Activated T-helper 1 cell treated with anti-CD3 and anti-CD28 coated beads, Interleukin-2, amount 50 U/mL, for 16 hours (primary cell): ENCODE measurements at places on chromosomes 7 and 10.

DNA sequence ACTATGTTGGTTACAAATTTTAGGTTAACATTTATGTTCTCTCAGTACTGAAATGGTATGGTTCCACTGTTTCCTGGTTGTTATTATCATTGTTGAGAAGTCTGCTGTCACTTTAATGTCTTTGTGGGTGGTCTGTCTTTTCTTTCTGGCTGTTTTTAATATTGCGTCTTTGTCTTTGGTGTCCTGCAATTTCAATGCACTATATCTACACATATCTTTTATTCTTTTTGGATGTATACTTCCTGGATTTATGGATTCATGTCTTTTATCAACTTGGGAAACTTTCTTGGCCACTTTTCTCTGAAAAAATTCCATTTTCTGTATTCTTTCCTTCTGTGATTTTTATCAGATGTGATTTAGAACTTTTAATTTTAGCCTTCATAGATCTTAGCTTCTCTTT lies 250.2 kb downstream of the BUB3 start:
- no peak for DNase-seq

- DNase-seq: no peak
Measured at GRCh38 chr10:110739811-110740271, 95.7 kb downstream of the RBM20 start.

DNA sequence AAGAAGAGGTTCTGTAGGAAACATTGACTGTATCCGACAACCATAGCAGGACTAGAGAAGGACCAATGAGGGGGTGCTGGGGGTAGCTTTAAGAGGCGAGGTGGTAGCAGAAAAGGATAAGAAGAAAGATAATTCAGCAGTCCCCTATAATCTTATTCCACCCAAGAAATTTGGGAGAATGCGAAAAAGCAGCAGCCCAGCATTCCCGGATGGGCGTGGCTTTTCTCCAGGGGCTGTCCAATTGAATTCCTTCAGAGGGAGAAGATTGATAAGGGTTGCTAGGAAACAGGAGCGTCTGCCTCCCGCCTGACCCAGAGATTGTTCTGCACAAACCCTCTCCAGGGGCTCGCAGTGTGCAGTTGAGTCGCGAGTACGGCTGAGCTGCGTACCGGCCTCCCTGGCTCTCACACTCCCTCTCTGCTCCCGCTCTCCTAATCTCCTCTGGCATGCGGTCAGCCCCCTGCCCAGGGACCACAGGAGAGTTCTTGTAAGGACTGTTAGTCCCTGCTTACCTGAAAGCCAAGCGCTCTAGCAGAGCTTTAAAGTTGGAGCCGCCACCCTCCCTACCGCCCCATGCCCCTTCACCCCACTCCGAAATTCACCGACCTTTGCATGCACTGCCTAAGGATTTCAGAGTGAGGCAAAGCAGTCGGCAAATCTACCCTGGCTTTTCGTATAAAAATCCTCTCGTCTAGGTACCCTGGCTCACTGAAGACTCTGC lies at the start of gene GRM3:
Gene GRM3, plus strand, starts transcription at position 349 of the 721 bp plus-strand sequence. CDS start 121,237 bp downstream, outside the sequence.
- no peak for DNase-seq

- DNase-seq: no peak
Measured at GRCh38 chr10:36182179-36182566, 540.1 kb upstream of the FZD8 start.
